ENCODE measurements at places on chromosomes 5 and 9.

DNA sequence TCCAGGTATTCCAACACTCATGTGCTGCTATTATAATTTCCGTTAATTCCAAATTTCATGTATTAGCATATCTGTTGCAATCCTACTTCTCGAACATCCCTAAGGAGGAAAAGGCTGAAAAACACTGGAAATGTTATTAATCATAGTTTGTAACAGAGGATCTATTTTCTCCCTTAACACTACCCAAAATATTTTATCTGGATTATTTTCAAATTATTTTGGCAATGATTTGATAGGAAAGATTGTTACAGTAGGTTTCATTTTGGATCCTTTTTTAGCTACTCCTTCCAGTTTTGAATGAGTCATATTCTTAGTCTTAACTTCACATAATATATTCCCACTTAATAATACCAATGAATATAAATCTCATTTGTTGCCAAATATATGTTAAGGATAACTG, 13.9 kb upstream of the NAA35 start:
- no peak for DNase-seq

- no peak for DNase-seq
Observed at GRCh38 chr5:151096001-151096373, 15.2 kb upstream of the TNIP1 start.

DNA sequence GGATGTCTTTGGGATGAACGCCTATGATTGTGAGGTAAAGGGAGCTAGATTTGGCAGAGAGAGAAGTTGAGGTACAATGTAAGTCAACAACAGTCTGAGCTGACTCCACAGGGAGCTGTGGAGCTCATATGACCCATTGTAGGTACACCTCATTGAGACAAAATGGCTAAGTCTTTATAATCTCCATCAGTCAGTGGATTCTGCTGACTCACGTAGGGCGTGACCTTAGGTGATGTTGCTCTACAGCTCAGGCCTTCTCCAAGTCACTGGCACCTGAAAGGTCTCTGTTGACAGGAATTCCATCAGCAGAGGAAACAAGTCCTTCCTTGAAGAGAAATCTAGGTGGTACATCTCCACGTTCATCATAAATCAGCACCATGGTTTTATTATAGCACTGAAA, 118.2 kb upstream of the PRR16 start:
- DNase-seq: no peak

DNA sequence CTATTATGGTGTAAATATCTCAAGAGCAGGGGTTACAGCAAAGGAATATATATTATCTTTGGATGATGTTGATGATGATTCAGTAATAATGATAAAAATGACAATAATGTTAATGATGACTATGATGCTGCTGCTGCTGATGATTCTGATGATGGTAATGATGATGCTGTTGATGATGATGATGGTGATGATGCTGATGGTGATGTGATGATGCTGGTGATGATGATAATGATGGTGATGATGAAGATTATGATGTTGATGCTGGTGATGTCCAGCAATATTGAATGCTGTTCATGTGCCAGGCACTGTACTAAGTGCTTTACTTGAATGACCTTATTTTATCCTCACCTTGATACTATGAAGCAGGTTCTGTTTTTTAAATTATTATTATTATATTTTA, 226.0 kb upstream of the ANKH start:
- DNase-seq: no peak

DNA sequence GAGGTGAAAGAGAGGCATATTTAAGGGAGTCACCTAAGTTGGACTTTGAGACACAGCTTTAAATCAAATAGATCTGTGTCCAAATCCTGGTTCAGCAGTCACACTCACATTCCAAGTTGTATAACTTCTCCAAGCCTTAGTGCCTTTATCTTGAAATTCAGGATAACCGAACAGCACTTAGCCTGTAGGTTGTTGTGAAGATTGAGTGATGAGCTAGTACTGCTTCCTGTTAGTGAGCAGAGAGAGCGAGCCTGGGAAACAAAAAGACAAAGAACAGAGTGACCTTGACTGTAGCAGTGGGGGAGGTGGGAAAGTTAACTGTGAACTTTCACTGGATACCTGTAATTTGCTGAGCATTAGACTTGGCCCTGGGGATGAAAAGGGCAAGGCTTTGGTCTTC, 22.4 kb downstream of the MAML1 start:
- no peak for DNase-seq

DNA sequence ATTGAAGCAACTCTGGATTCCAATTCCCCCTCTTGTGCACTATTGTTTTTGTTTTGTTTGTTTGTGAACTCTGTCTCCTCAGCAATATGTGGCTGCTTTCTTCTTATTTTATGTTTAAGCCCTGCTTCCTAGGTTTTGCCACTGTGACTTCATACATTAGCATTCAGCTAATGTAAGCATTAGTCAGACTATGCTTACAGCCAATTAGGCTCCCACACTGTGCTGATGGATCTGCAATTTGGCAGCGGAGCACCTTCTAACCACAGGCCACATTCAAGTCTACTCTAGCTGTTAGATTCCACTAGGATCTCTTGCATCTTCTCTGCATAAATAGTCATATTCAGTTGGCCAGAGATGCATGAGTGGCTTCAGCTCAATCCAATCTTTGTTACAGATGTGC, 9.6 kb upstream of the BICD2 start:
- no peak for DNase-seq

- no peak for DNase-seq
Observed at GRCh38 chr5:11166923-11167322, 405.9 kb upstream of the DAP start.

DNA sequence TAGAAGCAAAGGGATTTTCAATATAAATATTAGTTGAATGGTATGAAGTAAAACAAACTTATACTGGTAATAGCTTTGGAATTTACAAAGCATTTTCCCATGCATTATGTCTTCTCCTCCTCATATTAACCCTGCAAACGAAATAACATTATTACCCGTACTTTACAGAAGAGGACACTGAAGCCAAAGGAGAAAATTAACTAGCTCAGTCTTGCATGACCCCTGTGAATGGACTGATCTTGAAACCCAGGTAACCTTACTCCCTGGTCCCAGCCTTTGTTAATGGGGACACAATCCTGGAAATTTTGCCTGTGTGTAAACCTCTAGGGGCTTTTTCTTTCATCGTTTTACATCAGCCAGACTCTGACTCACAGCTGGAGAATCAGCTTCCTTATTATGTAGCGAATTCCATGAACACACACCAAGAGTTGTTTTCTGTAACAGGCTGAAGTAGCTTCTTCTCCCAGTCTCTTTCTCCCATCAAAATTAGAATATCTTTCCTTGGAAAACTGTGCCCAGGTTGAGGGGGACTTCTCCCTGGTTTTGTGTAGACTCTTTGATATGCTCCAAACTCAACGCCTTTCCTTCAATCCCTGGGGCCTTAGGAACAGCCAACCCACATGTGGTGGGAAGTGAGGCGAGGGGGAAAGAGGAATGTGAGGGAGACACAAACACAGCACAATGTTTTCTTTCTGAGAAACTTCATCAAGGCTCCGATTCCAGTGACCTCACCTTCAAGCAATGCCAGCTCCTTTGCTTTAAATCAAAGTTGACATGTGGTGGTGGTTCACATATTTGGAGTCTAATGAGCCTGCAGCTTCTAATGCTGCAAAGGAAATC, 480.9 kb upstream of the PAPPA start:
- no peak for DNase-seq
